ENCODE measurements at places on chromosomes 6 and 20.
A peak's percentile ranks its signal among the peaks of the same experiment; 100 is the strongest.

GRCh38 chr6:166712286-166713228 lies 85.5 kb upstream of the RPS6KA2 start:
- DNase-seq: no peak

- DNase-seq: no peak
These were observed 61.4 kb downstream of the SYTL3 start for GRCh38 chr6:158711264-158711663.

GRCh38 chr6:158184608-158185007 lies 16.5 kb downstream of the GTF2H5 start:
- DNase-seq: no peak

GRCh38 chr6:77217896-77218295 lies 245.4 kb downstream of the HTR1B start:
- no peak for DNase-seq

DNA sequence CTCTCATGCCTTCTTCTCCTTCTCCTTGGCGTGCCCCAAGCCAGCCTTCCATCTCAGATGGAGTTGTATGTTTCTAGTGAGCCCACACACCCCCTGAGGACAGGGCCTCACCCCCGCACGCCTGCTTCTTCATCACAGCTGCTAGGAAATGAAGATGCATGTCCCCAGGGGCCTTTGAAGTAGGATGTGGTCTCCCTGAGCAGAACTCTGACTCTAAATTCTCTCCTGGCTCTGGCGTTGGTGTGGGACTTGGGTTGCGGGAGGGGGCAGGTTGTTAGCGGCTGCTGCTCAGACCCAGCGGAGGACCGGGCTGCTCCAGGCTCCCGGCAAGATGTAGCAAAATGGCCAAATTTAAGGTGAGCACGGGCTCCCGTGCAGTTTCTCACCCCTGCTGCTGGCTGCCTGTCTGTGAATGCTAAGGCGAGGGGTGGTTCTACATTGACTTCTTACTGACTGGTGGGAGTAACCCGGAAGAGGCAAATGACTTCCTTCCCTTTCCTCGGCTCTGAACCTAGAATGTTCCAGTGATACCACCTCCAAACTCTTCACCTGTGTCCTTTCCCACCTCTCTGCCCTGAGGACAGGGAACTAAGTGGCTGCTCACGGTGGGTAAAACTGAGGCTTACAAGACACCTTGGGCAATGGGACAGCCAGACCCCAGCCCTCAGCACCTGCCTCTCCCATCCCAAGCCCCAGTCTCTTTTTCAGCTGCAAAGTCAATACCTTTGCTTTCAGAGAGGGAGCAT lies 8.8 kb downstream of the SYNJ2 start:
- DNase-seq: no peak

GRCh38 chr20:48659858-48660257 lies 167.9 kb downstream of the PREX1 start:
- no peak for DNase-seq

GRCh38 chr6:158703111-158703836 lies 53.4 kb downstream of the SYTL3 start:
- DNase-seq: no peak

GRCh38 chr20:10376270-10377075 lies 57.5 kb downstream of the MKKS start:
- no peak for DNase-seq

- DNase-seq: no peak
These were observed 75.1 kb downstream of the SLC2A10 start for GRCh38 chr20:46784436-46785127.

DNA sequence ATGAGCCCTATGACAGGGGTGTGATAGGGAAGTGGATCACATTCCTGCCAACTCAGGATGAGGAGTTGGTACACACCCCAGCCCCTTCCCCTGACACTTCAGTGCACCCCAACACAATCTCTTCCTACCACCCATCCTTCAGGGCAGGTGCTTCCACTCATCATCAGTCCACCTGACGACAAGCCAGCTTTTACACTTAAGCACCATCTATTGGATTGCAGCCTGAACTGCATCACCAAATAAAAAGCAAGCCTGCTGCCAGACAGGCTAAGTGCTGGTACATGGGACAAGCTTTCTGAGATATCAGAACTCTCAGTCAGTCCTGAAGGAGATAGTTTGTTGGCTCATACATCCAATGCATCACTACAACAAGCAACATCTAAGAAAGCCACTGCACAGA lies 69.0 kb upstream of the TMEM200A start:
- DNase-seq: no peak

- DNase-seq: no peak
These were observed 144.8 kb downstream of the DTNBP1 start for GRCh38 chr6:15518057-15518456.

DNA sequence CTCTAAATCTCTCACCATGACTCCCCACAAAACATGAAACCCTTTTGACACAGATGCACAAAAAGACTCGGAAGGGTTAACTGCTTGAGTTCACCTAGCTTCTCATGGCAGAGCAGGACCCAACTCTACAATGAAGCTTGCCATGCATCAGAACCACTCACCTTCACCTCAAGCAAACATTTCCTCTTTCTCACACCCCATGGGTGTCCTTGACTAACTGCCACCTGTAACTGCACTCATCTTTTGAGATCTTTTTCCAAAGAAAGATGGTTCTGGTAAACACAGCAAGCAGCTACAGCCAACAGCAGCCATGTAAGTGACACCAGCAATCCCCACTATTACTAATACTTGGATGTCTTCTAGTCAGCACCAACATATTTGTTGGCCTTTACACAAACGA lies 76.5 kb downstream of the EFHC1 start:
- DNase-seq: no peak

DNA sequence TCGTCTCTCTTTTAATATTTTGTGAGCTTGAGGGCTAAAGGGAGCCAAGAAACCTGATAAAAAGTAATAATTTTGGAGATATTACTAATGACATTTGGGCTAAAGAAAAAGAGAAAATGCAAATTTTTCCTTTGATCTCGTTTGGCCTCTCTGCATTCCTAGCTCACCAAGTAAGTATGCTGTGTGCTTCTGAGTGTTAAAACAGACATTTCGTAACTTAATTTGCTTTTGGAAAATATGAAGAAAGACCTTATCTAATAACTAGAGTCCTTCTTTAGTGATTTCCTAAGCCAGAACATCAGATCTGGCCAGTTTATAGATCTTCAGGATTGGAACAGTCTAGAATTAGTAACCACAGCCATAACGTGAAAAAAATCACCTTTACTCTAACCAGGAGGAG lies 872.9 kb upstream of the SLC35B3 start:
- no peak for DNase-seq

DNA sequence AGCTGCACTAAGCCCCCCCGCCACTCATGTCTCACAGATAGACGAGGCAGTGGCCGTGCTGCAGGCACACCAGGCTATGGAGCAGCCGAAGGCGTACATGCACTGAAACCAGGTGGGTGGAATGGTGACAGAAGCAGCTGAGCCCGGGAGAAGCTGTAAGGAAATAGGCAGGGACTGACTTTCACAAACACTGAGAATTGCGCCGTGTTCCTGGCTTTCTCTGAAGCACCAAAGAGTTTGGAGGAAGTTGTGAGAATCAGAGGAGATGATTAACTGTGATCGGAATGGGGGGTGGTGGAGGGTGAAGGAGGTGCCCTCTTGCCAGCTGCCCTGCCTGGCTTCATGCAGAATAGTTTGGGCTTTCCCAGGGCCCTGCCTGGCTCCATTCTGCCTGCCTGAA lies 21.6 kb downstream of the TOMM34 start:
- DNase-seq: no peak

DNA sequence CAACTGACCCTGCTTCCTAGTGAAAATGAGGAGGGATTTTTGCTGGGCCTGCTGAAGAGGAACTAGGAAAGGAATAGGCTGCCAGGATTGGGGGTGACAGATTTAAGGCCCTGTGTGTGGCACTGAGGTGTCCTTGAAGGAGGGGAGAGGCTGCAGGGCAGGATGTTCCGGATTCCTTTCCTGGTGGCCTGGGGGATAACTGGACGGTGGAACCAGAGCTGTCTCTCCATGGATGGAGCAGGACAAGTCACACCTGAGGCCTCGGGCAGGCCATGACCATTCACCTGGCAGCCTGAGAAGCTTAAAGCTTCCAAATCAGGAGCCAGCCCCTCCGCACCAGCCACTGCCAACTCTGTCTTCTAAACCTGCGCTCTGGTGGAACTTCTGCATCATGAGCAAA lies 56.0 kb upstream of the SLC22A23 start:
- no peak for DNase-seq

- DNase-seq: no peak
These were observed 60.9 kb upstream of the CD2AP start for GRCh38 chr6:47416396-47417345.

DNA sequence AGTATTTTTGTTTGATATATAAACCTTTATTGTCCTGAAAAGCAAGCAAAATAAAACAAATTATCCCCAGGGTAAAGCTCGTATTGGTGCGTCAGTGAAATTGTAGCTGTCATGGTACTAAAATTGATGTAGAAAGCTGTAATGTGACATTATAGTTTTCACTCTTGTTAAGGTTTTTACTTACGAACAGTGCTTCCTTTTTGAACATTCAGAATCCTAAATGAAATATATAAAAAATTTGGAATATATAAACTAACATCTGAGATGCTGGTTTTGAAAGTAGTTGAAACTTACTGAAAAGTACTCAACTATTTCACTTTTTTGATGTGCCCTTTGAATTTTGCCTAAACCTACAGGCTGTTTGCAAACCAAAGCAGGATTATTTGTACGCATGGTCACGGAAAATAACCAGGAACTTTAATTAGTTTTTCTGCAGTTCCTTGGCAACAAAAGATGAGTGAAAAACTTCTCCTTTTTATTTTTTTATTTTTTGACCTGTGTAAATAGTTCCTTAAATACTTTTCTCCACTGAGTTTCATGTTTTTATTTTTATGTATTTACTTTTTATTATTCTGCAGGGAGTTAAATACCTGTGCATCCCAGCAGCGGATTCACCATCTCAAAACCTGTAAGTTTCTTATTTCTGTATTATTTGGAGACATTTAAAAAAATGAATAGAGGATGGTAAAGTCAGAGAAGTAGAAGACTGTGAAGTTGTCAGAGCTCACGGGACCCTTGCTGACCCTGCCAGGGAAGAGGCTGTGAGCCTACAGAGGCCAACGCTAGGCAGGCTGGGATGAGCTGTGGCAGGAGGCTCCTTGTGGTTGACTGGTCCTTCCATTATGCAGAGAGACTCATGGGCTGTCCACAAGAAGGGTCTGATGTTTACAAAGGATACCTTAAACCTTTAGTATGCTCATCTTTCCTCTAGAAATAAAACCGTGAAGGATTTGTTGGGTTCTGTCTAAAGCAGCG lies 42.5 kb downstream of the DUSP22 start:
- DNase-seq: no peak

DNA sequence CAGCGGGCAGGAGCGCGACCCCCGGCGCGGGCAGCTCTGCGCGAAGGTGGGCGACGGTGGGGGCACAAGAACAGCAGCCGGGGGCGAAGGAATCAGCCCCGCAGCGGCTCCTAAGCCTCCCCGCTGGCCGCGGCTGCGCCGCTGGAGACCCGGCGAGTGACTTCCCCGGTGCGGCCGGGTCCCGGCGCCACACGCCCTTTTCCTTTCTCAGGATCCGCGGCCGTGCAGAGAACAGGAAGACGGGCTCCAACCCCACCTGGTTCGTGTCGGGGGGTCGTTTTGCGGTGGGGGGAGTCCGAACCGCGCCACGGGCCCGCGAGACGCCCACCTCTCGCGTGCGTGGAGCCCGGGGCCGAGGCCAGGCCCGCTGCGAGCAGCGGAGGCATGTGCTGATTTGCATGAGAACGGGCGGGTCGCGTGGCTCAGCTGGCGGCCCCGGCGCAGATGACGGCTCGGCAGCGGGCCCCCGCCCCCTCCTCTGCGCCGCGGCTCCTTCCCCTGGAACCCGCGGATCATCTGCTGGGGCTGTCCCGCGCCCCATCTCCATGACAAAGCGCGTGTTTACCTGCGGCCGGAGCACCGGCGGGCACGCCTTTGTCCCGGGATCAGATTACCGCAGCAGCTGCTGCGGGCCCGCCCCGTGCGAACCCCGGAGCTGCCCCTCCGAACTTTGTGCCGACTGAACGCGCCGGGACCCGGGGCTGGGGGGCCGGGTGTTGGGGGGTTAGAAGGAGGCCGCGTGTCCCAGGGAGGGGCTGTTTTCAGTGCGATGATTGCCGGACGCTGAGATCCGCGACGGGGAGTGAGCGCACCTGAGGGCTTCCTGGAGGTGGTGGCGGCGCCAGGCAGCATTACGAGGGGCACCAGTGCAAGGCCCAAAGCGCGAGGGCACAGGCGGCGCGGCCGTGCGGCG lies 4.9 kb upstream of the DLL1 start:
- DNase-seq: peak; percentile 67

- DNase-seq: no peak
These were observed 278.8 kb downstream of the CD83 start for GRCh38 chr6:14396392-14396791.

- DNase-seq: no peak
These were observed 227.1 kb downstream of the ANKRD60 start for GRCh38 chr20:58001381-58001780.

- no peak for DNase-seq
These were observed 20.6 kb downstream of the MMP24OS start for GRCh38 chr20:35257175-35257909.

GRCh38 chr20:57381596-57382503 lies 9.3 kb upstream of the RBM38 start:
- DNase-seq: peak; percentile 81

GRCh38 chr6:139248911-139249310 lies 42.9 kb downstream of the TXLNB start:
- DNase-seq: no peak

DNA sequence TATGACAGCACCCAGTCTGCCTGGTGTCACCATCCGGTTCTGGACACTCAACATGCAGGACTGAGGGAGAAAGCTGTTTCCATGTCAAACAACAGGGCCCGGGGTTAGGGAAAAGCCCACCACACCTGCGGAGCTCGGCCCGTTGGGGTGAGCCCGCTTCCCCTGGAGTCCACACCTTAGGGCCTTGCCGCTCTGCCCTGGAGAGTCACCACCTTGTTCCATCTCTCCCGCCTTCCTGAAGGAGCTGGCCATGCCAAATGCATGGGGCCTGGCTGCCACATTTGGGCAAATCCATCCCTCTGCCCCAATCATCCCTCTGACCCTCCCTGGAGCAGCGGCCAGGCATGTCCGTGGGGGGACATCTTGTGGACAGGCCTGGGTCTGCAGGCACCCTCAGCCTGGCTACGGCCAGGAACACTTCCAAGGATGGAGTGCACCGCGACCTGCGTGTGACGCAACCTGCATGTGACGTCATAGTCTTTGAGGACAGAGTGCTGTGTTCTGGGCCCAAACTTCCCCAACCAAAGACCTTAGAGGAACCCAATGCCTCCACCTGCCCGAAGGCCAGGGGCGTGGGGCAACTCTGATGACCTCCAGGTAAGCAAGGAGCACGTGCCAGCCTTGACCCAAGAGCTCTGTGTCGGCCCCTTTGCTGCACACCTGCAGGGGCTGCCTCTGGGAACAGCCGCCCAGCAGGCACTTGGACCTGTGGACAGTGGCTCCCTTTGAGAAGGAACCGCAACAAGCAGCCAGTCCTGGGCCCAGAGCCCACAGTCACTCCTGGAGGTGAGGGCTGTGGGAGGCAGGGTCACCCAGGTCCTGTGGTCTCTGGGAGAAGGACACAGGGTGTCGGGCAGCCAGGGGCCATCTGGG lies 1.7 kb downstream of the CABLES2 start:
- DNase-seq: peak; percentile 56

DNA sequence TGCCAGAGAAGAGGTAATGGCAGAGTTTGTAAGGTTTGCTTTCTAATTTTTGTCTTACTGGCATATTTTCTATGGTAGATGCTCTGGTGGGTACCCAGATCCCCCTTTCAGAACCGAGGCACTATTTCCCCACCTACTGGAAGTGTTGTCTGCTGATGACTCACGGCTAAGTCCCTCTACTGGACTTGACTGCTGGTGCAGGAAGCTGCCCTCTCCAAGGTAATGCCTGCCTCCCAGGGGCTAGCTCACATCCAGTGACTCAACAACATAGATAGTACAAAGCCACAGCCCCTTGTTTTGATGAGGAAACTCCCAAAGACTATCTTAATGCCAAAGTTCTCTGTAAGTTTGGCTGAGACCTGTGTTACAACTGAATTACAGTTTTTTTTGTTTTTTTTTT lies 285.4 kb upstream of the FLRT3 start:
- DNase-seq: peak; percentile 4
